ENCODE measurements at places on chromosomes 1 and 21. TPM values are rescaled to one million over a fixed set of nuclear protein-coding genes. Genes with fewer than 3 reads are reported as not detected.

Gene CCDC185
- total RNA-seq: not detected

Gene ACTA1
- not detected for total RNA-seq

Gene ELOA
- total RNA-seq: 29.9 TPM

Gene TMED5
- 29.2 TPM for total RNA-seq

Gene NBPF11
- total RNA-seq: 7.2 TPM

Gene HS2ST1
- 16.8 TPM for total RNA-seq

Gene VASH2
- 0.25 TPM for total RNA-seq

Gene KPNA6
- total RNA-seq: 74.3 TPM

Gene MINDY1
- total RNA-seq: 10.4 TPM

Gene PKNOX1
- total RNA-seq: 12.6 TPM

Gene CR1L
- total RNA-seq: not detected
